ENCODE measurements at places on chromosomes 5 and 9. TPM values are rescaled to one million over a fixed set of nuclear protein-coding genes. Genes with fewer than 3 reads are reported as not detected.

Gene GBGT1
- total RNA-seq = 6.8 TPM

Gene PCDHGB1
- total RNA-seq = 0.77 TPM

Gene GZMA
- not detected for total RNA-seq

Gene CSF1R
- 0.33 TPM for total RNA-seq

Gene NAIP
- total RNA-seq = 2.4 TPM

Gene IFNA13
- not detected for total RNA-seq

Gene DBH
- total RNA-seq = not detected

Gene CFAP157
- 0.15 TPM for total RNA-seq

Gene SPATA31A3
- total RNA-seq = not detected

Gene PCDHGA5
- total RNA-seq = 0.15 TPM

Gene OMD
- total RNA-seq = under 0.01 TPM
